Vein endothelial cell (primary cell): ENCODE measurements at places on chromosomes 16 and 17. TPM values are rescaled to one million over a fixed set of nuclear protein-coding genes. Genes with fewer than 3 reads are reported as not detected.

Gene ERN2
- not detected in 2 replicates for total RNA-seq

Gene TPSG1
- not detected in 2 replicates for total RNA-seq

Gene ZNF75A
- 24.8 and 25.5 TPM in 2 replicates for total RNA-seq

Gene TNFRSF13B
- not detected in 2 replicates for total RNA-seq

Gene CDH8
- not detected in 2 replicates for total RNA-seq

Gene ZG16
- not detected in 2 replicates for total RNA-seq

Gene HOXB4
- total RNA-seq = 5.2 and 6.0 TPM in 2 replicates

Gene MMP2
- 70.8 and 78.7 TPM in 2 replicates for total RNA-seq

Gene FBXL16
- under 0.01 and 0.29 TPM in 2 replicates for total RNA-seq

Gene GFAP
- 0.86 TPM in 1 of 2 replicates, not detected in the other for total RNA-seq

Gene PRSS36
- total RNA-seq = 0.10 and 0.65 TPM in 2 replicates

Gene HBA2
- not detected in 2 replicates for total RNA-seq

Gene GNPTG
- total RNA-seq = 26.6 and 30.1 TPM in 2 replicates

Gene CA4
- 2.0 TPM in 1 of 2 replicates, not detected in the other for total RNA-seq

Gene APOH
- not detected in 2 replicates for total RNA-seq

Gene UMOD
- total RNA-seq = not detected in 2 replicates

Gene CD300LG
- under 0.01 TPM in 1 of 2 replicates, not detected in the other for total RNA-seq

Gene CBFA2T3
- total RNA-seq = 0.19 TPM in 1 of 2 replicates, not detected in the other

Gene TEX14
- total RNA-seq = under 0.01 TPM in 2 replicates

Gene CCNF
- total RNA-seq = 25.2 and 44.2 TPM in 2 replicates

Gene IRX5
- total RNA-seq = 1.4 and 3.9 TPM in 2 replicates

Gene CDH3
- not detected in 2 replicates for total RNA-seq

Gene LPO
- total RNA-seq = not detected in 2 replicates

Gene SLC5A2
- 0.10 TPM in 1 of 2 replicates, not detected in the other for total RNA-seq

Gene ABCA10
- 0.98 and 2.5 TPM in 2 replicates for total RNA-seq

Gene FAM171A2
- total RNA-seq = 8.4 and 14.4 TPM in 2 replicates

Gene UNC45B
- not detected in 2 replicates for total RNA-seq

Gene METTL26
- total RNA-seq = 90.8 and 142 TPM in 2 replicates

Gene CD300LD
- not detected in 2 replicates for total RNA-seq

Gene SHPK
- total RNA-seq = 15.7 and 19.0 TPM in 2 replicates

Gene ZNF19
- 2.6 and 4.2 TPM in 2 replicates for total RNA-seq

Gene SYNGR3
- total RNA-seq = 1.9 and 6.9 TPM in 2 replicates

Gene BAIAP2
- 22.1 and 23.2 TPM in 2 replicates for total RNA-seq

Gene TBC1D3B
- total RNA-seq = 0.86 TPM in 1 of 2 replicates, not detected in the other

Gene EFCAB13
- total RNA-seq = 4.6 and 5.2 TPM in 2 replicates

Gene EZH1
- 18.0 and 19.2 TPM in 2 replicates for total RNA-seq

Gene GNGT2
- total RNA-seq = 2.8 and 4.6 TPM in 2 replicates

Gene HSD17B2
- 38.5 and 53.2 TPM in 2 replicates for total RNA-seq

Gene CACNG5
- not detected in 2 replicates for total RNA-seq

Gene CETP
- 0.65 and 2.2 TPM in 2 replicates for total RNA-seq

Gene KRTAP4-1
- not detected in 2 replicates for total RNA-seq

Gene GRAP
- 39.5 and 85.6 TPM in 2 replicates for total RNA-seq
